ENCODE measurements at places on chromosomes 5 and 9. TPM values are rescaled to one million over a fixed set of nuclear protein-coding genes. Genes with fewer than 3 reads are reported as not detected.
A peak's percentile ranks its signal among the peaks of the same experiment; 100 is the strongest.

Gene EIF4EBP3
- 27.8 TPM for polyA plus RNA-seq

Gene PCDHB10
- polyA plus RNA-seq: 4.5 TPM

Gene FBXW2
- 29.8 TPM for polyA plus RNA-seq

Gene GFI1B
- not detected for polyA plus RNA-seq

Gene GCNT1
- polyA plus RNA-seq: 0.79 TPM

DNA sequence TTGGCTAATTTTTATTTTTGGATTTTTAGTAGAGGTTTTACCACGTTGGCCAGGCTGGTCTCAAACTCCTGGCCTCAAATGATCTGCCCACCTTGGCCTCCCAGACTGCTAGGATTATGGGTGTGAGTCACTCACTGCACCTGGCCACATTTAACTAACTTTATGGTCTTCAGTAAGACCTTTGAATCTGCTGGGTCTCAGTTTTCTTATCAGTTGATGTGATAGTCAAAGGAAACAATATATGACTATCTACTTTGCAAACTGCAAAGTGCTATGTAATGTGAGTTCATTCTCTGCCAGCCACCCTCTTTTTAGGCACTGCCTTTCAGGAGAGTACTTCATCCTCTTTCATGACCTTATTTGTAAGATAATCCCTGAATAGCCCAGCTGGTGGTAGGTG, 474.7 kb downstream of the PDE4D start:
- no peak for DNase-seq

DNA sequence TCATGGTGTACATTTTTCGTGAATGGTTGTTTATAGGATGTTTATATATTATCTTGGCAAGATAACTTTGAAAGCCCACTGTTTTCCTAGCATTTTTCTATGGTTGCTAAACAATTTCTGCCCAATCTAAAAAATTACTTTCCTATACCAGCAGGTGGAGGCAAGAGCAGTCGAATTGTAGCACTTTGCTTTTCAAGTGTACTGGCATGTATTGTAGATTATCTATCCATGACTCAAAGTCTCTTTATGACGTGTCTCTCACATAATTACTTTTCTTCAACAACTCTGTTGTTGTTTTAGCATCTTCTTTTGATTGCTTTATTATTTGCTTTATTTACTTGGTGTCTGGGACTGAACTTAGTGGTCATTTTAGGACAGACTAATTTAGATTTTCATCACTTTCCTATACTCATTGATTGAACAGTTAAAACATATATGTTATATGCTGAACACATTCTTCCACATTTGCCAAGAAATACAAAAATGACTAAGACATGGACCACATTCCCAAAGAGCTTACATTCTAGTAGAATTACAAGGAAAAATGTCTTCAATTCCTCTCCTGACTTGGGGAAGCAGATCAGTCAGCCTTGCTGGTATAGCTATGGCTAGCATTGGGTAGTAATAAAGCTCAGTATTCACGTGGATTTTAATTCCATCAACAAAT, 20.7 kb downstream of the NLN start:
- no peak for DNase-seq

DNA sequence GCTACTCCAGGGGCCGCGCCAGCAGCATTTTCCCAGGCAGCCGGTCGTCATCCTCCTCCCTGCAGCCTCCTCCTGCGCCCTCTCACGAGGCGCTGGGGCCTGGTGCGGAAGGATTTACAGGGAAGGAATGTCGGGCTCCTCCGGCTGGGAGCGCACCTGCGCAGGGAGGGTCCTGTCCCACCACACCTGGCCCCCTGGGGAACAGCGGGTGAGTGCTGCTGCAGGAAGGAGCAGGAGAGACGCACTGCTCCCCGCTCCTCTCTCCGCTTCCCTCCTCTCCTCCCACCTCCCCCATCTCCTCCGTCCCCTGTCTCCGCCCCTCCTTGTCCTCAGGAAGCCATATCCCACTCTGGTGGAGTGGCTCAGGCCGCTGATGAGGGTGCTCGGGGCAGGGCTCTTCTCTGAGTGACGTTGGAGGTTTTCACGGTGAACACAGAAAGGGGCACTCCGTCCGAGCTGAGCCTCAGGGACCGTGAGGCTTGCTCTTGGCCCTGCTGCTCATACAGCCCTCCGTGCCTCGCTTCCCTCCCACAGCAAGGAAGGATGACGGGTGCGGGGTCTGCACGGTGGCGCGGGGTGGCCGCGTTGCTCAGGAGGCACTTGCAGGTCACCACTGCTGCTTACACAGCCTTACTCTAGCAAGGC, 31.3 kb downstream of the IRX4 start:
- no peak for DNase-seq

GRCh38 chr9:110641293-110641692, 27.3 kb upstream of the MUSK start:
- no peak for DNase-seq

- no peak for DNase-seq
Measured at GRCh38 chr9:3398232-3398648, 127.6 kb downstream of the RFX3 start.

DNA sequence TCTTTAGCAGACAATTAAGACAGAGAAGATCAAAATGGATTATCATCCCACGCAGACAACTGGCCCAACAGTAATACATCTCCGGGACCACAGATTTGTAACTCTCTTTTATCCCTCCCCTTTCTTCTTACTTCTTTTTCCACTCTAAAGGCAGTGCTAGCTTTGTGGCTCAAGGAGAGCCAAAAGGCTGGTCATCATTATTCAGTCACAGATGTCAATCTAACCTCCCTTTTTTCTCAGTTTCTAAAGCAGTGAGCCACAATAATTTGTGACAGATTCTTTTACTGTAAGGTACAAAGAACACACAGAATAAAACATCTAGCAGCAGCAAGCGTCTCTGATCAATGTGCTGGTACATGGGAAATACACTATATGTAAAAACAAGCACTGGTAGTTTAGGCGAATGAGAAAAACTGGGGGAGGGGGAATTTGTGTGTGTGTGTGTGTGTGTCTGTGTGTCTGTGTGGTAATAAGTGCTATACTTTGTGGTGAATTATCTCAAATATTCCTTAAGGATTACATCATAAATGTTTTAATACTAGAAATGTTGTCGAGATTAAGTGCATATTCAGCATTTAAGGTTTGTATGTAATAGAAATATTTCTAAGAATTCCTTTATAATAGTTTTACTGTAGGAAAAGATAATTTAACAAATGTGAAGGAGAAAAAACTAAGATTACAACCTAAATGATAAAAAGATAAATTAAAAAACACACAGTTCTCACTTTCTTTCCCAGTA, 140.2 kb downstream of the DENND1A start:
- DNase-seq: no peak

DNA sequence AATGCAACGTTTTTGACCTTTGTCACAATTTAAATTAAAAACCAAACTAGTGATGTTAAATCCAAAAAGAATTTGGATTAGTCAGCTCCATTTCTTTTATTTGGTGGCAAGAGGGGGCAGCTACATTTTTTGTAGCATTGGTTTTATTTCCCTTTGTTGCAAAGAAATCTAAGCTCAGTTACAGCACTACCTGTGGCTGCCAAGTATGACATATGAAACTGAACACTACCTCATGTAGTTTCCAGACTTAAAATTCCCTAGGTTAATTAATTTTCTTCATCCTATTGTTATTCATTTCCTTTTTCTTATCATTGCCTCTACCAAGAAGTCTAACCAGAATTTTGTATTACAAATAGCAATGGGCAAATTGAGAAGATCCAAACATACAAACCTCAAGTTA, 393.5 kb downstream of the BRINP1 start:
- no peak for DNase-seq

DNA sequence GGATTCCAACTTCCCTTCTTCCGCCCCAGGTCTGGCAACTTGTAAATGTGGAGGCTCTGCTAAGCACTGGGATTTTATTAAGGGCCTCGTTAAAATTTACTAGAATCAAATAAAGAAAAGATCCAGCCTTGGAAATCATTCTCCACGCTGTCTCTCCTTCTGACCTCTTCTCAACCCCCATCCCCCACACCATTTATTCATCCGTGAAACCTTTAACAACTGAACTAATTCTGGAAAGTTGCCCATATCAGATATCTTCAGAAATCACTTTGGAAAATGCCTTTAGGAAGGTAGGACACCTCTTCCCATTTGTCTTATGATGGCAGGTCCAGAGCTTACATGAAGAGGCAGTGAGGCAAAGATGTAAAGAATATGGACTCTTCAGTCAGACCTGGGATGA, 288.5 kb downstream of the SLIT3 start:
- no peak for DNase-seq

GRCh38 chr9:4298255-4299004, 1.4 kb downstream of the GLIS3 start:
- DNase-seq: peak; percentile 83

DNA sequence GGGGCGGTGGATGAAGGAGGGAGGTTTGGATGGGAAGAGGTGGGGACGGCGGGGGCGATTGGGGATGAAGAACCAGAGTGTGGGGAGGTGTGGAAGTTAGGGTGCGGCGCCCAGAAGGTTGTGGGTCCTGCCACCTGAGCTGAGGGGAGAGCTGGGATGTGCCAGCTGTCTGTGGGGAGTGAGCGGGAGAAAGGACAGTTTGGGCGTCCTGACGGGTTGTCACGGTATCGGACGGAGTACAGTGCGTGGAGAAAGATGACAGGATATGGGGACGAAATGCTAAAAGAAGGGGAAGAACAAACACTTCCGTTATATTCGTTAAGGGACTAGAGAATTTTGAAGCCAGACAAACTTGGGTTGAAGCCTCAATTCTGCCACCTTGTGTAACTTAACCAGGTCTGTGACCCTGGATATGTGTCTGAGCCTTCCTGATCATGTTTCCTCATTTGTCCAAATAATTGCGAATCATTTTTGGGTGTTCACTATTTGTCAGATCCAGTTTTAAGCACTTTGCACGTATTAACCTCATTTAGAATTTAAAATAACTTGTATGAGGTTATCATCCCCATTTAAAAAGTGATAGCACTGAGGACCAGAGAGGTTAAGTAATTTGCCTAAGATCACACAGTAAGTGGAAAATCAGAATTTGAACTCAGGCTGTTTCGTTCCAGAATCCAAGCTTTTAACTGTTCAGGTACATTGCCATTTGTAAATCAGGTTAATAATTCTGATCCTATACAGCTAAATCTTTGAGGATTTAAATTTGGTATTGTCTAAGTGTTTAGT, 689 bp downstream of the CNTRL start:
- DNase-seq: no peak

DNA sequence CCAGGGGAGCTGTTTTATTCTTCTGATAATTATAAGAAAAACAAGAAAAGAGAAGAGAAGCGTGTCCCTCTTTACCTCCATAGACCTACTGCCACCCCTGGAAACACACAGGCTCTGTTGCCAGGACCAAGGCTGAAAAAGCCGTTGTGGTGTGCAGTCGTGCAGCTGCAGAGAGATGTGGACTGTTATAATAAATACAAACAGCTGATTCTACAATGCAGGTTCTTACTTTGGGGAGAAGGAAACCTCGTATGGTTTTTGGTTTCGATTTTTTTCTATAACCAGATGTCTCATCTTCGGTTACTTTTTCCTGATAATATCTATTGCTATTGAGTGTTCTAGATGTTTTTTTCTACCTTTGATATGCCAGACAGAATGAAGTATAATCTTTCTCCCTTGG, 28.1 kb downstream of the FYB1 start:
- DNase-seq: no peak

- no peak for DNase-seq
Measured at GRCh38 chr5:117604845-117605244, 1030.2 kb upstream of the SEMA6A start.

- DNase-seq: no peak
Measured at GRCh38 chr9:136857166-136857565, 5.0 kb downstream of the MAMDC4 start.

- DNase-seq: no peak
Measured at GRCh38 chr5:1509346-1510085, 14.2 kb downstream of the LPCAT1 start.

DNA sequence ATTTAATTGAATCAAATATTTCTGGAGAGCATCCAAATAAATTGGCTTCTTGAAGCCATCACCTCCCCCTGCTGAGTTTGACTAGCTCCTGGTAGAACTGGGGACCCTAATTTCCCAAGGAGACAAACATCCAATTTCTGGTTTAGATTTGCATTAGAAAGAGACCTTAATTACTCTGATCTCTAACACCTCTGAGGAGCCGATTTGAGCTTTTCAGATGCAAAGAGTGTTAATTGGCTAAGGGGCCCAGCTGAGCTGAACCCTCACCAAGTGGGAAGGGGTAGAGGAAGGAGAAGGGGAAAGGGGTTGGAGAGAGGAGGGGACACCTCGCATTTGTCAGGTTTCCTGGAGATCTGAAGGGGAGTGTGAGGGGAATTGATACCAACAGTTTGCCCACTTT, 145.4 kb upstream of the SHB start:
- no peak for DNase-seq

DNA sequence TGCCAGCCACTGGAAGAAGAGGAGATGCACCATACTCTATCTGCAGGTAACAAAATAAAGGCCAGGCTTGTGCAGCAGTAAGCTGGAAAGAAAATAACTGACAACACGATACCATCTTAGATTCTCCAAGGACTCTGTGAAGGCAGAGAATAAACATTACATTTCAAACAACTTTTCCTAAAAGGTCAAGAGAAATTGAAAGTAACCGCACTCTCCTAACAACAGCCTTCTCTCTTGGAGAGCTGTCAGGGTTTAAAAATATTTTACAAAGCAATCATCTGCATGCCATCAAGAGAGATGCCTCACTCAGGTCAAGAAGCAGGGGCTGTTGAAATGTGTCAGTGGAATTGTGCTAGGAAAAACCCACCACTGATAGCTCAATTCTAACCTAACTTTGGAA, 13.5 kb upstream of the TTLL11 start:
- DNase-seq: no peak

- DNase-seq: no peak
Measured at GRCh38 chr5:10355071-10355889, 1.8 kb downstream of the MARCHF6 start.

DNA sequence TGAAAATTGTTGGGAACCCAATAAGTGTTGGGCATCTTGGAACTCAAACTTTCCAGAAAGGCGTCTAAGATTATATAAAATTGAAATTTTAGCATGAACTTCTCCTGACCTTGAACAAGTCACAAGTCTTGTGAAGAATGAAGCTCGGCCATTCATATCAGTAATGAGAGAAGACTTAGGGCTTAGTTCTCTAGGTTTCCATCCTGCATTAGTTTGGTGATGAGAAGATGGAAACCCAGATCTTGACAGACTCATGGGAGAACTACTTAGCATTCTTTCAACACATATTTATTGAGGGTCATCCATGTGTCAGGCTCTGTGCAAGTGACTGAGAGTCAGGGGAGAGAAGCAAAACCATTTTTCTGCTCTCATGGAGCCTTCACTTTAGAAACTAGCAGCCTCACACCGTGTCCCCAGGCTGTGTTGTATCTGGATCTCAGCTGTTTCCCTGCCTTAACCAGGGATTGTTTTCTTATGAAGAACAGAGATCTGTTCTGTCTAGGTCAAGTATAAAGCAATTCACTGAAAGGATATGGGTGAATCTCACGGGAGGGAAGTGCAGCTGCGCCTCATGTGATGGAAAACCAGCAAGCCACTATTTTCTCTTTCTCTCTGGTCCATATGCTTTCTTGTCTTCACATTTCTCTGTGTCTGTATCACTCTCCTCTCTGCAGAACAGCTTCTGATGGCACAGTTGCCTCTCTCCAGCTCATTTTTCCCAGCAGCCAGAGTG, 3.4 kb downstream of the GARNL3 start:
- DNase-seq: no peak

All from aorta (tissue), 5 donors.